ENCODE measurements at places on chromosomes 16 and 17. TPM values are rescaled to one million over a fixed set of nuclear protein-coding genes. Genes with fewer than 3 reads are reported as not detected.

CASKIN1 gene
- total RNA-seq, result 0.38 TPM

RAB37 gene
- not detected for total RNA-seq

MAPT gene
- total RNA-seq, result 0.49 TPM

DPEP3 gene
- total RNA-seq, result not detected

IGF2BP1 gene
- 13.0 TPM for total RNA-seq
